ENCODE measurements at places on chromosomes 6 and 20.

DNA sequence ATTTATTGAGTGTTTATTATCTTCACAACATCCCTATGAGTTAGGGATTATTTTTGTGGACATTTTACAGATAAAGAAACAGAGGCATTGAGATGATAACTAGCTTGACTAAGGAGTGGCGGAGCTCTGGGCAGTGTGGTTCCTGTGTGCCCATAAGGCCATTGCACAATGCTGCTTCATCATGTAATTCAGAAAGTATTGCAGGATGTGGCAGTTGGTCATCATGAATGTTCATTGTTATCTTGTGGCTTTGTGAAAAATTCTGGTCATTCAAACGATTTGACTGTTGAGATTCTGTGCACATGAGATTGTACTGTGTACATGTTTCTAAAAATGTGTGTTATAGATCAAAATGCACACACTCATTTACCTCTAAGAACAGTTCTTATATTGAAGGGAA is 150.8 kb downstream of the ESR1 start:
- no peak for DNase-seq

DNA sequence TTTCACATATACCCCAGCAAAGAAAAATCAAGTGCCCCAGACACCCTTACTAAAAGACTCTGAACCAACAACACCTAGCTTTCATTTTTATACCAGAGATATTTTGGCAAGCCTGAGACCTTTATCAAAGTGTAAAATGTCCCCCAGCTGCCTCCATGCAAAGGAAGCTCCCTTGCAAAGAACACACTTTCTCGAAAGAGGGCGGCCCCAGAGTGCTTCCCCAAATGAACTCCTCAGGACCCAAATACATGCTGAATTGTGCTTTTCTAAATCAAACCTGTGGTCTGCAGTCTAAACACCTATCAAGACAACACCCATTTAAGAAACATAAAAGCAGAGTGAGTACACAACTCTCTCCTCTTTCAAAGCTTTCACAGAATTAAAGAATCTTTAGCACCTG is 490 bp downstream of the IPCEF1 start:
- no peak for DNase-seq

- no peak for DNase-seq
Observed at GRCh38 chr20:61727761-61728160, 337.9 kb downstream of the TAF4 start.

DNA sequence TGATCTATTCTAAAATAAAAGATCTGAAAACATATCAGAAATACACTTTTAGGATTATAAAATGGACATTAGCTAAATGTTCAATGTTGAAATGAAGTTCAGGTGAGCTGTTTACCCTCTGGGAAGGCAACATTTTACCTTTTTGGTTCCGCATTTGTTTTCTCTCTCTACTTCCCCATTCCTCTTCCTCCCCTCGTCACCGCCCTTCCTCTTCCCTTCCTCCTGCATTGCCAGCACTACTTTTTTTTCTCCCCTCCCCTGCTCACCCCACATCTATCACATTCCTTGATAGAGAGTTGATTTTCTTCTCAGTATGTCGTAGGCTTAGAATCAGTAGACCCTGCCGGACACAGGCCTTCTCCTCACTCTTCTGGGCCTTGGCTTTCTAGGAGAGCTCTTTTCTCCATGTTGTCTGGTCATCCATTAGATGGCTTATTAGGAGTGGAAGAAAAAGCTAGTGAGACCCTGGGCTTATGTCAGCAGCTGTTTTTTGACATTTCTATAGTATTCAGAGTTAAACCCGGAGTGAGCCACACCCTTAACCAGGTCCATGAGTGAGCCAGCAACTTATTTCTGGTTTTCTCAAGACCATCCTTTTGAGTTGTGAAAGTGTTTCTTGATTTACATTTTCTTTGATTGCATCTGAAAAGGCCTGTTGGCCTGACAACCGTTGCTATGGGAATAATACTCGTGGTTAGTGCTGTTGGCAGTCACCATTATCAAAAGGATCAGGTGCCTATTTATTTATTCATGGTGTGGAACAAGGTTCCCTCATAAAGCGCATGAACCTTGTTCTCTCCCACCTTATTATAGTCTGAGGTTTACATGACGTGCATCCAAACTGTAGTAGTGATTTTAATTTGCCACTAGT is 90.9 kb downstream of the DTD1 start:
- no peak for DNase-seq

DNA sequence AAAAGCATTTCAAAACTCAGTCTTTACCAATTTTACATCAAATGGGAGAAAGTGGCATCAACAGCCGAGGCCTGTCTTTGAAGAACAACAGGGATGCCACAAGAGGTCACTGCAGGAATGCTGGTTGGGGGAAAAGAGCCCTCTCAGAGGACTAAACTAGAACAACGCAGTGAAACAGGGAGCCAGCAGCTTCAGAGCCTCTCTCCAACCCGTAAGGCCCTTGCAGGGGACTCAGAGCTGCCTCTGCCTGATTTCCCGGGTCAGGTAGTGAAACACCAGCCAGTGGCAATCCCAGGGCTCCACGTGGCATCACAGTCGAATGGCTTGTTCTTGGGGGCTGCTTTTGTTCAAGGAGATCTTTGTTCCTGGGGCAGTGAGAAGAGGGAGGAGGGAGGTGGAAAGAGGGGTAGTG is 55.0 kb upstream of the KCNK16 start:
- peak; percentile 82 for DNase-seq

DNA sequence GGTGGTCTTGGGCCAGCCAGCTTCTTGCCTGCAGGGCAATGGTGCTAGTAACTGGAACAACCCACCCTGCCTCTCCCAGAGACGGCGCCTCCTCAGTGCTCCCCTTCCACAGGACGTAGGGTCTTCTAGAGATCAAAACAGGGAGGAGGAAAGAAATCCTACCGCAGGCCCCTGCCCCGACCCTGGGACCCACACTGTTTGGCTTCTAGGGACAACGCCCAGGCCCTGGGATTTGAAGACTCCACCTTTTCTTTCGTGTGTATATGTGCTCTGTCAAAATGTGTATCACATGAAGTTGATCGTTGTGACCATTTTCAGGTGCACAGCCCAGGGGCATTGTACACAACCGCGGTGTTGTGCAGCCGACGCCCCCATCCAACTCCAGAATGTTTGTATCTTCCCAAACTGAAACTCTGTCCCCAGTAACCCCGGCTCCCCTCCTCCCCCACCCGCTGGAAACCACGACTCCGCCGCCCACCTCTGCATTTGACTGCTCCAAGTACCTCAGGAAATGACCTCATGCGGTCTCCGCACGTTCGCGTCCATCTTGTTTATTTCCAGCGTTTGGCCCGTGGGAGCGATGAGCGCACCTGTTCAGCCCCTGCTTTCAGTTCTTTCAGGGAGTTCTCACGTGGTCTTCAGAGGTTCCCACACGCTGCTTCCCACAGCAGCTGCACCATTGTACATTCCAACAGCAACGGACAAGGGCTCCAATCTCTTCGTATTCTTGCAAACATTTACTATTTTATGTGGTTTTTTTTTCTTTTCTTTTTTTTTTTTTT is 3.4 kb upstream of the BHLHE23 start:
- no peak for DNase-seq

DNA sequence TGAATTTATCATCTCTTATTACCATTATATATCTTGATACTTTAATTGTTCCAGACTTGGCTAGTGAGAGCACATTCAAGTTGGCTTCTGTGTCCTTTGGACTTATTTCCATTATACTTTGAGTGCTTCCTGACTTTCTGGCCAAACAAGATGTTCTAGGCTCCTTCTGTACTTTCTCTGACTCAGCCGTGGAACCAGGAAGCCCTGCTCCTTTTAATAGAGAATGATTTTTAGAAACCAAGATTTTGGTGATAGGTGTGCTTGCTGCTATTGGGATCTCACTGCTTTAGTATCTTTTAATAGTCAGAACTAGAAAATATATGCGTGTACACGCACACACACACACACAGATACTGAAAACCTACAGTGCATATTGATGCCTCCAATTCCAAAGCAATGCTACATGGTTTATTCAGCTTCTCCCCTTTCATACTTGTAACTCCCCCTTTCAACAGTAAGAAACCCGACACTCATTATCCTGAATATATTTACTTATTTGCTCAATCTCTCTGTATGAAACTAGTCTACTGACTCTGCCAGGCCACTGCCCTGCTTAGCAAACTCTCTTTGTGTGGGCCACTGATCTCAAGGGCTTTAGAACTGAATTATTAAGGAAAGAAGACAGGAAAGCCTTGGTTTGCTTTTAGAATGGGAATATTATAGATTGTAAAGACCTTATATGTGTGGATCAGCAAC is 42.7 kb upstream of the EZR start:
- no peak for DNase-seq

DNA sequence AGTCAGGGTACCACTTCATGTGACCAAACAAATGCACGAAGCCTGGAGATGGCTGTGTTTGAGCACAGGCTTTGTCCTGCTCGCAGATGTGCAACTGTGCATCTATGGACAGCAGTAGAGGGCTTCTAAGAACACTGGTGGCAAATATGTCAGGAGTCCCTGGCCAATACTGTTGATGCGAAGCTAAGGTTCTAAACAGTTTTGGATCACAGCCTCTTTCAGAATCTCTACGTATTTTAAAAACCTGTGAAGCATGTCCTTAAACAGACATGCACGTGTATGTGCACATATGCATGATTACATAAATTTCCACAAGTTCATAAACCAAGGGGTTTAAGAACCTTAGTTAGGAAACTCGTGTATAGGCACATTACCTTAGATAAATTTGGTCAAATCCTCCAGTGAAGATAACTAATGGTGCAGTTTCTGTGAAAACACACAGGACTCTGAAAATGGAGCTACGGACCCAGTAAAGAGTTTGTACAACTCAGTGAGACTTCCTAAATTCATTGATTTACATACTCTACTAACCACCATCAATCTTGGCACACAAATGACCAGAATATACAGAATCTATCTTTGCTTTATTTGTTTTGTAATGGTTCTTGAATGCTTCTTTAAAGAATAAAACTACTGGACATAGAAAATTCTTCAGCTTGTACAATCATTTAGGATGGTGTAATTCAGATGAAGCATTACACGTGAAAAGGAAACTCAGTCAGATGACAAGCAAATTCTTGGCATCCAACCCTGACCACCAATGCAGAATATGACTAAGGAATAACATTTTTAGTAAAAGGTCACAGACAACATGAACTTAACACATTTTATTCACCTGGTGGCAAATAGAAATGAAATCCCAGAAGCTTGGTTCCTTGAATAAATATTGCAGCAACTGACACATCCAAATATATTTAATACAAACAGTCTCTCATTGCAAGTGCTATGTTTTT is 27.4 kb downstream of the KCNQ5 start:
- DNase-seq, result no peak

DNA sequence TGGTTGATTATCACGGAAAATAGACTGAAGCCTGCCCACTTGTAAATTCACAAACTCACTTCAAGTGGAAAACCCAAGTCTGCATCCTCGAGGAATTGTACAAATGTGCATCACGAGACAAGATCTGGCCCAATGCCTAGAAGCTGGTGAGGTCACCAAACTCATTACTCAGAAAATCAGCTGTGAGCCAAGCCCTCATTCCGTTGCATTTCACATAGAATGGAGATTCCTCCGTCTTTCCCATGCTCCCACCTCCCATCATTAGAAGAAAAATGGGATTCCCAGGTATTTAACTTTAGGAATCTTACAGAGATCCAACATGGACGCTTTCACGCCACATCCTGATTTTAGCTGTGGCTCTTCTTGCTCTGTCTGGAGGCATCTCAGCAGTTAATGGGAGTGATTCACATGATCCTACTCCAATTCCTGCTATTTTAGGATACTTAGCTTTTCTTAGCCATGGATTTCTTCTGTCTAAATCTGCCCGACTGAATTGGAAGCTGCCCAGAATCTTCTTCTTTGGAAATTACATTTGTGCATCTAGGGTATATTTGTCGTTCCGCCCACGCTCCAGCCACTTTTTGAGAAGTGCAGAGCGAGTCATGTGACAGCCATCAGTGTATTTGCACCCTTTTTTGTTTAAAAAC is 68.7 kb upstream of the STMND1 start:
- DNase-seq, result peak; percentile 56

DNA sequence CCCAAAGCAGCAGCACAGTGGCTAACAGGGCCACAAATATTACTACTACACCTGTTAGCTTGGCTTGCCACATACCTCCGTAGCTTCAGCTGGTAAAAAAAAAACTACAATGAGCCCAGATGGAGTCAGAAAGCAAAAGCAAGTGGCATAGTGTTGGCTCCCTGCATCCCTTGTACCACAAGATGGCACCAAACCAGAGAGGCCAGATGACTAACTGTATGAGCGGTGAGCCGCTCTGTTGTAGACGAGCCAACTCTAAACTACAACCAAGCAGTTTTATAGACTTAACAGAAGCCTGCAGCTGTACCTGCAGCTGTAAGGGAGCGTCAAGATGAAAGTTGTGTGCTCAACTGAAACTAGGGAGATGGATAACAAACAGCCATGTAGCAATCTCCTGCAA is 84.5 kb upstream of the MCHR2 start:
- DNase-seq, result no peak

DNA sequence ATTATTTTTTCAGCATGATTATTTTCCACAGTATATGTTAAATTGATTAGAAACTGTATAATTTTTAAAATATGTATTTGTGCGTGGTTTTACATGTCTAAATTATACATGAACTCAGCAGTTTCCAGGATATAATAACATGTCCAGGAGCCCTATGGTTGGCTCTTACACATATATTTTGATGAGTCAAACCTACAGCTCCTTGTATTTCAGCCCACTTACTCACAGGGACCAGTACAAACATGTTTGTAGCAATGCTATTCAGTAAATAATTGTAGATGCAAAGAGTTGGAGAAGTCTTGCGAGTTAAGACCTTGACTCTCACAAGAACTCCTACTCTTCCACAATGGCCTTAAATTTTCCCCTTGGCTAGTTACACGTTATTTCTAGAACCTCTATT is 107.2 kb upstream of the SASH1 start:
- DNase-seq, result no peak

- no peak for DNase-seq
Observed at GRCh38 chr6:128606611-128607010, 86.2 kb upstream of the PTPRK start.

- no peak for DNase-seq
Observed at GRCh38 chr6:74658391-74658790, 547.5 kb downstream of the COL12A1 start.
